ENCODE measurements at places on chromosomes 1 and 21.
A peak's percentile ranks its signal among the peaks of the same experiment; 100 is the strongest.

GRCh38 chr1:111847466-111847865, 91.8 kb downstream of the DDX20 start:
- no peak for DNase-seq

GRCh38 chr1:188249811-188250210, 1421.1 kb downstream of the PLA2G4A start:
- no peak for DNase-seq

GRCh38 chr1:167912294-167912693, 1.6 kb downstream of the ADCY10 start:
- no peak for DNase-seq

- no peak for DNase-seq
Measured at GRCh38 chr1:209893751-209894150, 44.3 kb upstream of the SYT14 start.

GRCh38 chr1:51234721-51235425, 1.2 kb upstream of the RNF11 start:
- peak; percentile 55 for DNase-seq

GRCh38 chr1:163766257-163766918, 444.6 kb downstream of the NUF2 start:
- no peak for DNase-seq

GRCh38 chr1:61436491-61437120, 288.3 kb downstream of the TM2D1 start:
- no peak for DNase-seq

- DNase-seq = no peak
Measured at GRCh38 chr1:240567066-240567465, 44.9 kb downstream of the GREM2 start.

- DNase-seq = no peak
Measured at GRCh38 chr1:154441241-154441888, 36.2 kb downstream of the IL6R start.

- no peak for DNase-seq
Measured at GRCh38 chr1:32047701-32048100, 25.0 kb upstream of the TMEM39B start.

DNA sequence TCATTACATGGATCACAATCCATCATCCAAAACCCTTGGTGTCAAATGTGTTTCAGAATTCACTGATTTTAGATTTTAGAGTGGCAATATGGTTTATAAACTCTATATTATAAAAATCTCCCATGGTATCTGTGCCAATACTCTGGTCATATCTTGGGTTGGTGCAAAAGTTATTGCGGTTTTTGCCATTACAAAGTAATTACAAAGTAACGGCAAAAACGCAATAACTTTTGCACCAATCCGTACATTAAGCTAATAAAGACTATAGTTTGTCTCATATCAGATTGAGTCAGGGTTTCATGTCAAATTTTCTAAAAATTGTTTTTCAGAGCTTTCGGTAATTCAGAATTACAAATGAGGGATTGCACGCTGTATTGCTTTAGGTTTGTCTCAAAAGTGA, 23.4 kb upstream of the NTMT2 start:
- no peak for DNase-seq

DNA sequence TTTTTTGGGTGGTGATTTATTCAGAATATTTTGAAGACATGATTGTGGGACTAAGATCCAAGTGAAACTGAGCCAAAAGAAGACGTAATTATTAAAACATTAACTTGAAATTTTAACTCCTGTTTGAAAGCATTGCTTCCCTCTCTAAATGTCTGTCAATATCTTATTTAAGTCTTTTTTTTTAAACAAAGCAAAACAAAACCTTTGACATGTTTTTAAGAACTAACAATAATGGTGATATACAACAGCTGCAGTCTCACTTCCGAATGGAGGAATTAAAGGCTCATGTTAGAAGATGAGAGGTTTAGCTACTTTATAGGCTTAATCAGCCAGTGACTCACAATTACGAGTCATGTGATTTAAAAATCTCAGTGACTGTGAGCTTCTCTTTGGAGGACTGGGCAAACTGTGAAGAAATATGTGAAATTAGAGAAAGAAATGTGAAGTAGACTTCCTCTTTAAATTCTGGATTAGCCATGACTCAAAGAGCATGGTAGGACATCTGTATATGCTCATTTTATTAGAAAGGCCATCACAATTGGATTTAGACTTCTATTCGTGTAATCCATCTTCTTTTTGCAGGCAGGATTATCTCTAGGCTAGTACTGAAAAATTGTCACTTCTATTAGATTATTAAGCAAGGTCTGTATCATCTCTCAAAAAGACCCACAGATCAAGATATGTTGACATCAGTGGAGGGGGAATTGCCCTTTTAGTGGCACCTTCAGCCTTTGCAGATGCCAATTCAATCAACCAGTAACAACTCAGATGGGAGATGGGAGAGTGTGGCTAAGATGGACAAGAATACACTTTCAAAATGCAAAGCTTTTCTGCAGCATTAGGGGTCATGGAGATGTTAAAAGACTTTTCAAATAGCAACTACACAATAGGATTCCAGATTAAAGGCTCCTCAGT, 28.7 kb downstream of the KCNA3 start:
- no peak for DNase-seq

GRCh38 chr1:112396653-112397471, 848 bp downstream of the CTTNBP2NL start:
- no peak for DNase-seq

Measured in posterior cingulate gyrus (tissue), 11 donors.